GM12878 (cell line): ENCODE measurements at places on chromosomes 7 and 10. TPM values are rescaled to one million over a fixed set of nuclear protein-coding genes. Genes with fewer than 3 reads are reported as not detected.

DNA sequence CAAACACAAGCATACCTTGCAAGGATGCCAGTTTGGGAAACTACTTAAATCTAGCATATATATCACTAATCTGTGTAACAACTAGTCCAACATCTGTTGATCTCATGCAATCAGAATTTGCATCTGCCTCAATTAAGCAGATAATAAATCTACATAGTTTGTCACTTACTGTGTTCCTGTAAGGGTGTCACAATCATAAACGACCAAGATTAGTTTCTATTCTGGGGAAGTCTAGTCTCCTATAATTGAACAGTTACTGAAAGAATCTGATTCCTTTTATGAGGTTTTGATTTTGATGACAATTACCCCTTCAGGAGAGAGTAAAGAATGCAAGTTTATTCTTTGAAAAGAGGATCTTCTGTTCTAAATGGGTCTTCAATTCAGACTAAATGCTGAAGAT is 85.5 kb upstream of the LRRN3 start:
- H3K36me3 ChIP-seq: no peaks in the 10 kb centered on the region
- DNase-seq: no peak
- no peak overlapping the region for H3K4me3 ChIP-seq
- no peaks in the 10 kb centered on the region for H3K27me3 ChIP-seq

DNA sequence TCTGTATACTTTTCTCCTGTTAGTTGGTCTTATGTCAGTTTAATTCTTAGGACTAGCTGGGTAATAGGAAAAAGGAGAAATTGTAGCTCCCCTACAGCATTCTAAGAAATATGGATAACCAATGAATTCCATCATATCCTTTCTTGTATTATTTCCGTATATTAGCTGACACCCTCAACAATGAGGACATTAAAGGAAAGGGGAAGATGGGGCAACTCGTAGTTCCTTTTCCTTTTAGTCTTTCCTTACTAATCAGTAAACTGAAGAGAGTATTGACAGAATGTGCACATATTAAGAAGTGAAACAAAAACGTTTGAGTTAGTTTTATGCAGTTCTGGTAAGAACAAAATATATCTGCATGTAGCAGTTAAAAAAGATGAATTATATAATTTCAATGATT is 35.1 kb upstream of the C10orf67 start:
- H3K27me3 ChIP-seq: no peaks in the 10 kb centered on the region
- H3K36me3 ChIP-seq: no peaks in the 10 kb centered on the region
- no peaks in the 10 kb centered on the region for H3K4me1 ChIP-seq
- DNase-seq: no peak
- H3K4me3 ChIP-seq: no peak overlapping the region

- H3K27ac ChIP-seq: peak overlapping the region; percentile 38
- no peaks in the 10 kb centered on the region for H3K36me3 ChIP-seq
- DNase-seq: no peak
- H3K27me3 ChIP-seq: no peaks in the 10 kb centered on the region
- H3K4me1 ChIP-seq: no peaks in the 10 kb centered on the region; the same call in 1 of the 2 replicates
- H3K4me3 ChIP-seq: peak overlapping the region; percentile 57
Observed at GRCh38 chr7:150516956-150517745, 2.5 kb downstream of the GIMAP7 start.

DNA sequence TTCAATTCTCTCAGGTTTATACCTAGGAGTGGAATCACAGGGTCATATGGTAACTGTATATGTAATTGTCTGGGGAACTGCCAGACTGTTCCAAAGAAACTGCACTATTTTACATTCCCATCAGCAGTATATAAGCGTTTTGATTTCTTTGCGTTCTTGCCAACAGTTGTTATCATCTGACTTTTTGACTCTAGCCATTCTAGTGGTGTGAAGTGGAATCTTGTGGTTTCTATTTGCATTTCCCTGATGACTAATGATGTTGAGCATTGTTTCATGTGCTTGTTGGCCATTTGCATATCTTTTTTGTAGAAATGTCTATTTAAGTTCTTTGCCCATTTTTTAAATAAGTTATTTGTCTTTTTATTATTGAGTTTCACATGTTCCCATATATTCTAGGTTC is 44.3 kb upstream of the ZC3HAV1 start:
- H3K4me1 ChIP-seq: no peaks in the 10 kb centered on the region
- H3K4me3 ChIP-seq: no peak overlapping the region
- H3K27ac ChIP-seq: no peak overlapping the region
- DNase-seq: no peak

GRCh38 chr7:132472463-132473120 is 103.7 kb downstream of the PLXNA4 start:
- DNase-seq: no peak
- H3K27me3 ChIP-seq: peaks cover 6% of the 10 kb centered on the region; the same call in 1 of the 2 replicates
- H3K4me3 ChIP-seq: no peak overlapping the region
- H3K27ac ChIP-seq: no peak overlapping the region

GRCh38 chr7:16960337-16960965 is 78.7 kb upstream of the AGR3 start:
- H3K4me1 ChIP-seq: no peaks in the 10 kb centered on the region
- no peak for DNase-seq

The ZNF37A gene
- 11.5 and 15.5 TPM in 2 replicates for total RNA-seq

The PSAP gene
- total RNA-seq: 336 and 346 TPM in 2 replicates

The H2AZ2 gene
- 212 and 219 TPM in 2 replicates for total RNA-seq

The LEP gene
- not detected in 2 replicates for total RNA-seq
